A549 treated with Hydrocortisone at 1 μM for 4 hours (cell line): ENCODE measurements at places on chromosomes 6 and 20. TPM values are rescaled to one million over a fixed set of nuclear protein-coding genes. Genes with fewer than 3 reads are reported as not detected.

CDSN gene
- 0.05 to 0.07 TPM in 2 of 5 replicates, not detected in the others for total RNA-seq

THEMIS gene
- total RNA-seq, result not detected in 5 replicates

CRYBG1 gene
- total RNA-seq, result 0.50 to 0.73 TPM (median 0.56 TPM) in 5 replicates

SMIM26 gene
- total RNA-seq, result 127 to 144 TPM (median 134 TPM) in 5 replicates

MUC21 gene
- 0.02 TPM in 1 of 5 replicates, not detected in the others for total RNA-seq

RING1 gene
- total RNA-seq, result 20.3 to 25.5 TPM (median 23.6 TPM) in 5 replicates

SPAG4 gene
- 4.8 to 5.8 TPM (median 5.3 TPM) in 5 replicates for total RNA-seq

BNIP5 gene
- 0.02 to 0.05 TPM (median 0.03 TPM) in 4 of 5 replicates, not detected in the other for total RNA-seq

PSMF1 gene
- total RNA-seq, result 213 to 231 TPM (median 218 TPM) in 5 replicates

COL9A1 gene
- not detected in 5 replicates for total RNA-seq

TSPO2 gene
- total RNA-seq, result 0.15 TPM in 1 of 5 replicates, not detected in the others

EPHA7 gene
- total RNA-seq, result 0.05 to 0.15 TPM (median 0.09 TPM) in 5 replicates

SLC13A3 gene
- 0.09 to 0.14 TPM in 2 of 5 replicates, not detected in the others for total RNA-seq

PNPLA1 gene
- total RNA-seq, result 0.08 TPM in 1 of 5 replicates, not detected in the others

CST1 gene
- 0.67 to 1.7 TPM (median 0.98 TPM) in 5 replicates for total RNA-seq

ILRUN gene
- total RNA-seq, result 31.0 to 39.9 TPM (median 32.7 TPM) in 5 replicates

MYMX gene
- total RNA-seq, result not detected in 5 replicates

TBX18 gene
- total RNA-seq, result 19.2 to 23.9 TPM (median 22.1 TPM) in 5 replicates

VSX1 gene
- total RNA-seq, result 0.68 to 1.0 TPM (median 0.99 TPM) in 5 replicates

CRISP3 gene
- not detected in 5 replicates for total RNA-seq

CYP39A1 gene
- total RNA-seq, result 0.05 TPM in 1 of 5 replicates, not detected in the others

SCUBE3 gene
- total RNA-seq, result 0.02 to 0.09 TPM (median 0.05 TPM) in 5 replicates

NR2E1 gene
- 0.03 to 0.22 TPM in 2 of 5 replicates, not detected in the others for total RNA-seq

GPLD1 gene
- 0.71 to 1.4 TPM (median 1.1 TPM) in 5 replicates for total RNA-seq

ATP9A gene
- total RNA-seq, result 12.2 to 19.7 TPM (median 15.6 TPM) in 5 replicates

ADISSP gene
- 102 to 158 TPM (median 151 TPM) in 5 replicates for total RNA-seq

FOXS1 gene
- 0.20 to 0.42 TPM (median 0.39 TPM) in 5 replicates for total RNA-seq

SIRPB1 gene
- total RNA-seq, result 0.32 to 0.71 TPM (median 0.55 TPM) in 5 replicates

HSPA12B gene
- total RNA-seq, result 0.43 to 0.70 TPM (median 0.54 TPM) in 5 replicates

C4A gene
- total RNA-seq, result 0.79 to 1.5 TPM (median 0.85 TPM) in 5 replicates

OR2J3 gene
- not detected in 5 replicates for total RNA-seq

PSMB8 gene
- 17.8 to 21.0 TPM (median 18.3 TPM) in 5 replicates for total RNA-seq

CARMIL1 gene
- total RNA-seq, result 7.3 to 9.9 TPM (median 7.5 TPM) in 5 replicates

PSORS1C2 gene
- total RNA-seq, result 0.09 TPM in 1 of 5 replicates, not detected in the others

PTCRA gene
- not detected in 5 replicates for total RNA-seq

SLC17A4 gene
- not detected in 5 replicates for total RNA-seq

APOM gene
- 2.9 to 3.8 TPM (median 3.4 TPM) in 5 replicates for total RNA-seq

FOXC1 gene
- 4.7 to 6.8 TPM (median 6.4 TPM) in 5 replicates for total RNA-seq

SIRPD gene
- not detected in 5 replicates for total RNA-seq

ZNF831 gene
- not detected in 5 replicates for total RNA-seq

KIAA0408 gene
- total RNA-seq, result 5.3 to 7.5 TPM (median 5.6 TPM) in 5 replicates

ZSCAN31 gene
- total RNA-seq, result 1.6 to 2.3 TPM (median 1.8 TPM) in 5 replicates

FAM83B gene
- 0.02 to 0.03 TPM in 2 of 5 replicates, not detected in the others for total RNA-seq

SLC35F1 gene
- total RNA-seq, result 0.03 TPM in 1 of 5 replicates, not detected in the others

SLC22A7 gene
- not detected in 5 replicates for total RNA-seq

CGA gene
- total RNA-seq, result 0.24 to 0.59 TPM (median 0.39 TPM) in 5 replicates

ANKRD6 gene
- 1.5 to 2.4 TPM (median 1.8 TPM) in 5 replicates for total RNA-seq

CLIC5 gene
- not detected in 5 replicates for total RNA-seq

MYCT1 gene
- 0.02 to 0.07 TPM in 2 of 5 replicates, not detected in the others for total RNA-seq

RCAN2 gene
- total RNA-seq, result not detected in 5 replicates

IL20RA gene
- total RNA-seq, result 0.02 to 0.15 TPM (median 0.05 TPM) in 3 of 5 replicates, not detected in the others

LPA gene
- total RNA-seq, result 0.08 to 0.18 TPM (median 0.09 TPM) in 5 replicates

POLH gene
- 7.6 to 11.6 TPM (median 10.3 TPM) in 5 replicates for total RNA-seq

SUMO4 gene
- total RNA-seq, result not detected in 5 replicates

SLC17A2 gene
- total RNA-seq, result not detected in 5 replicates

LRRC73 gene
- 0.71 to 1.4 TPM (median 1.1 TPM) in 5 replicates for total RNA-seq

ECT2L gene
- total RNA-seq, result not detected in 5 replicates

SH3BGRL2 gene
- total RNA-seq, result 0.26 to 0.44 TPM (median 0.32 TPM) in 5 replicates
